ENCODE measurements at places on chromosomes 5 and 9.
A peak's percentile ranks its signal among the peaks of the same experiment; 100 is the strongest.

- peak; percentile 69 for DNase-seq
Observed at GRCh38 chr5:39420482-39421145, 4.2 kb downstream of the DAB2 start.

- no peak for DNase-seq
Observed at GRCh38 chr5:72796001-72796400, 20.5 kb upstream of the TNPO1 start.

DNA sequence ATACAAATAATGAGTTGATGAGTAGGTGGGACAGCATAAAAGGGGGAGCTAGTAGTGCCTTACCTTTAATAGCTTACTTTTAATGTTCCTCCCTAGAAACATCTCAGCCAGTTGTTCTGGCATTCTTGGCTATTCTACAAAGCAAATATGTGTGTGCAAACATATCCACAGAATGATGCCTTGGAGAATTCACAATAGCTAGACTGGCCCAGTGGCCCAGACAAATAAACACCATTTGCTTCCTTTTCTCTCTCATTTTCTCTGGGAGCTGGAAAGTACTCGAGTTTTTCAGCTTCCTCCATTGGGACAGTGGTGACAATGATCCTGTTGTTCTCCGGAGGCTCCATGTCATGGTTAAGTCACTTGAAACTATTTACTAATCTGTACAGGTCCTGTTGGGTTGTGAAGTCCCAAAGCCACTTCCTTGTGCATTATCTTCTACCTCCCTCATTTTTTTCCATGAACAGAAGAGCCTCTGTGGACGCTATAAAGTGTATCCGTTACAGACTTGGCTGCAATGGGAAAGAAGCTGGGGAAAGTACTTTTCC lies 122.9 kb downstream of the DMAC1 start:
- DNase-seq: no peak

GRCh38 chr5:115770466-115770865 lies 46.0 kb downstream of the CDO1 start:
- DNase-seq: no peak
